Caco-2 (cell line): ENCODE measurements at places on chromosomes 2 and 18. TPM values are rescaled to one million over a fixed set of nuclear protein-coding genes. Genes with fewer than 3 reads are reported as not detected.

GRCh38 chr2:86052676-86053075 lies 53.0 kb downstream of the POLR1A start:
- H3K27ac ChIP-seq = no peak overlapping the region
- H3K4me3 ChIP-seq = no peak overlapping the region
- H3K36me3 ChIP-seq = peaks cover 8% of the 10 kb centered on the region

DNA sequence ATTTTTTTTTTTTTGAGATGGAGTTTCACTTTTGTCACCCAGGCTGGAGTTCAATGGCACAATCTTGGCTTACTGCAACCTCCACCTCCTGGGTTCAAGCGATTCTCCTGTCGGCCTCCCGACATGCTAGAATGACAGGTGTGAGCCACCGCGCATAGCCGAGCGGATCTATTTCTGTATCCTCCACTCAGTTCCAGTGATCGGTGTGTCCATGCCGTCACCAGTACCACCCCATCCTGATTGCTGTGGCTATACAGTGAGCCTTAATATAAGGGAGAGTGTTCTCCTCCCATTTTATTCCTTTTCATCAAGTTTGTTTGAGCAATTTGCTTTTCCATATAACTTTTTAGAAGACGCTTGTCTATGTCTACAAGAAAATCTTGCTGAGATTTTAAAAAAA lies 35.2 kb downstream of the RFX8 start:
- H3K27ac ChIP-seq = no peak overlapping the region
- DNase-seq = no peak
- H3K36me3 ChIP-seq = no peaks in the 10 kb centered on the region
- no peak overlapping the region for H3K4me3 ChIP-seq
- no peaks in the 10 kb centered on the region for H3K27me3 ChIP-seq

GRCh38 chr2:84427235-84428138 lies 31.6 kb downstream of the SUCLG1 start:
- no peaks in the 10 kb centered on the region for H3K27me3 ChIP-seq
- H3K36me3 ChIP-seq = peaks cover 5% of the 10 kb centered on the region
- H3K4me1 ChIP-seq = no peaks in the 10 kb centered on the region

Gene ALPG
- 1.9 and 2.5 TPM in 2 replicates for total RNA-seq

Gene DTYMK
- total RNA-seq = 65.1 and 68.4 TPM in 2 replicates

Gene LINC00305
- not detected in 2 replicates for total RNA-seq

Gene ATP6V1B1
- 2.6 and 4.0 TPM in 2 replicates for total RNA-seq
